RCC 7860 (cell line): ENCODE measurements at places on chromosomes 3 and 15.

DNA sequence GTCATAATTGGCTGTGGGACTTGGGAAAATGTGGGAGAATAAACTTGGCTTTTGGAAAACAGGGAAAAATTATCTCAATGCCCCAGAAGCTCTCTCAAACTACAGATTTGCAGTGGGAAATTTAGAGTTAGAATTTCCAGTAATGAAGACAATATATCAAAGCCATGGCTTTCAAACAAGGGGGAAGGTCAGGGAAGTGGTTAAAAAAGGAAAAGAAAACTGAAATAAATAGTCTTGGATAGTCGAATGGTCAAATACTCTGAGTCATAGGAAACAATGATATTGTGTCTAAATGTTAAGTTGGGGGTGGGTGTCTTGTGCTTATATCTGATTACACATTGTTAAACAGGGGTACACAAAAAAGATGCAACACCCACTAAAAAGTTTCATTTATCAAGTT is 272.4 kb upstream of the COL8A1 start:
- DNase-seq: no peak

- no peak for DNase-seq
Observed at GRCh38 chr3:126102530-126102951, 18.6 kb upstream of the SLC41A3 start.

DNA sequence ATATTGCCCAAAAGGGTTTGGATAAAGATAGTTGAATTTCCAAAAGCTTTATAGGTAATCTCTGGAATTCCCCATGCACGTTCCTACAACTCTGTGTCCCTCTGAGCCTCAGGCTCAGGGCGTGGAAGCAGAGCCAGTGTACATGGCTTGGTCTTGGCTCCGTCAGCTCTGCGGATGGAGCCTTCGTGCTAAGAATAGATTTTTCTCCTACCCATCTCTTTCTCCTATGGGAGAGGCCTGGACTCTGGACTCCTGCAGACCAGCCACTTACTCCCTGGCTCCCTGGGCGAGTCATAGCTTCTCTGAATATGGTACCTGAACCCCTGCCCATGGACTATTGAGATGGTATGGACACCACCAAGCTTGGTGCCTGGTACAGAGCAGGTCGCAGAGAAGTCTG is 99.9 kb downstream of the EEFSEC start:
- no peak for DNase-seq

DNA sequence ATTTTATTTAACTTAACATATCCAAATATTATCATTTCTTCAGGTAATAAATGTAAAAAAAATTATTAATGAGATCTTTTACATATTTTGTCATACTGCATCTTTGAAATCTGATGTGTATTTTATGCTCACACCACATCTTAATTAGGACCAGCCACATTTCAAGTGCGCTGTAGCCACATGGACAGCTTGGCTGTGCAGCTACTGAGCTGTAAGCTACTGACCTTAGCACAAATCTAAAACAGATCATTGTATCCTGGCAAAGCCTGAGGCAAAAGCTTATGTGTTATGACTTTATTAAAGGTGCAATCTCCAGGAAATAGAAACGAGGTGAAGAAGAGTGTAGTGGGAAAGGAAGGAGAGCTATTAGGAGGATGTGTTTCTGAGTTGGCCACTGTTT is 126.7 kb upstream of the UBE2E2 start:
- no peak for DNase-seq

- no peak for DNase-seq
Observed at GRCh38 chr3:43025423-43025822, 46.3 kb downstream of the GASK1A start.

GRCh38 chr3:97736928-97737327 is 27.6 kb upstream of the ARL6 start:
- DNase-seq: no peak

GRCh38 chr3:64917914-64918453 is 230.2 kb upstream of the ADAMTS9 start:
- no peak for DNase-seq

- no peak for DNase-seq
Observed at GRCh38 chr3:114856835-114857234, 290.3 kb downstream of the ZBTB20 start.
